IPS DF 19.7 (cell line): ENCODE measurements at places on chromosomes 7 and 10.
A peak's percentile ranks its signal among the peaks of the same experiment; 100 is the strongest.

DNA sequence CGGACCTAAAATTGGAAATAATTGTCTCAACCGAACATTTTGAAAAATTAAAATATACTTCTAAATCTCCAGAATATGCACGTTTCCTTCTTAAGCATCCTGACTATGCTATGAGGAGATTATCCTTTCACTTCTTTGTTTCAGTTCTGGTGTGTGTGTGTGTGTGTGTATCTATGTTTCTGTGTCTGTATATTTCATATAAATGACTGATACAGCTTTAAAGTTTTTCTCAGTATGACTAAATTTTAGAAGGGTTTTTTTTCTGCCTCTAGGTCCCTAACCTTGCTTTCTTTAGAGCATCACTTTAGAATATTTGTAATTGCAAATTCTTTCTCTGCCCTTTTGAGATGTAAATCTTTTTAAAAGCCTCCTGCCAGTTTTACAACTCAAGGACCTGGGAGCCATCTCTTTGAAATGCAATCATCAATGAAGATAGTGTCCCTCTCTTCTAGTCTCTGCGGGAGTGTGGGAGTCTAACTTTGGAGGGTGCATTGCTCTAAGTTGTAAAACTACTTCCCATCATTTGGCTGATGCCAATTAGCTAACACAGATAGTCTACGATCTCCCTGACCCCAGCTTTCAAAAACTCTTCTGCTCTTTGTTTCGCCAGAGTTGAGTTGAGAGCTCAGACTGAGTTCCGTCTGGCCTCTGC, 782.0 kb upstream of the ZWINT start:
- peak; percentile 84 for DNase-seq

DNA sequence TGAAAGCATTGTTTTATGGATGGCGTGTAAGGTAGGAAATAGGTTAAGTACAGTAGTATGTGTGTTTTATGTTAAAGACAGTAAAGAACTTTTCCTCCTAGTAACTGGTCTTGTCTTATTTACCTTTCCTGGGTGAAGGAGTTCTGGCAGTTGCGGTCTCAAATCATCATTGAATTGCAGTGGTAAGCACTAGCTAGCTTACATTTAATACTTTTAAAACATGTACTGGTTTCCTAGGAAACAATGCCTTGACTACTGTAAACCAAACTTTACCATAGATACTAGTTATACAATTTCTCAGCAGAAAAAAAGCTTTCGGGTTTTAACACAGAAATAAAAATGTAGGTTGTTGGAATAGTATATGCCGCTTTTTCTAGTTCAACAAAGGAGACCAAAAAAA, 37.7 kb downstream of the PRKG1 start:
- DNase-seq: no peak

- no peak for DNase-seq
Measured at GRCh38 chr7:103297837-103298179, 573 bp downstream of the PMPCB start.

GRCh38 chr7:73833251-73833919, 2.6 kb downstream of the CLDN4 start:
- DNase-seq: no peak

DNA sequence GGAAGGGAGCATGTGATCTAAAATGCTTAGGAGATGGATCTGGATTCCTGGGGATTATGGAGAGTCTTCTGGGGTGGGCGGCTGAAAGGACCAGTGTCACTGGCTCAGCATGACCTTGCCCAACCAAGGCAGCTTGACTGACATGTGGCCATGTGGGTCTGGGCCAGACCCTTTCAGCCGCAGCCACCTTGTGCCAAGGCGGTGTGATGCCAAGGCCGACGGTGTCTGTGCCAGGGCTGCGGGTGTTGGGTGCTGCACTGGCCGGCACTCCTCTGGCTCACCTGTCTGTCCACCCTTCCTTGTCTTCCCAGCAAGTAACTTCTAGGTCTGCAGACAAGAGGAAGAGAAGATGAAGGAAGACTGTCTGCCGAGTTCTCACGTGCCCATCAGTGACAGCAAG, 8.8 kb downstream of the DEPP1 start:
- no peak for DNase-seq

DNA sequence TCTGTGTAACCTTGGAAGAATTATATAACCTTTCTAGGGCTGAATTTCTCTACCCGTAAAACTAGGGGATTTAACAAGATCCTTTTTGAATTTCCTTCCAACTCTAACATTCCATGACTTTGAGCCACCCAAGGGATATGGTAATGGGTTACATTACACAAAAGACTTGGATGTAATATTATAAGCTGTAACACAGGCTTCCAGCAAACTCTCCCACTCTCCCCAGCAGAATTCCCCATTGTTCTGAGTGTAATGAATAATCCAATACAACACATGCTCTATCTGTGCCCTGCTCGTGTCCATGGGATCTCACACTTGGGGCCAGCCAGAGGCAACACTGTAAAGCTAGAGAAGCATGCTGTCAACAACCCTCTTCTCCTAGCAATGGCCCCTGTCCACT, 790.6 kb upstream of the AUTS2 start:
- DNase-seq: no peak
